ENCODE measurements at places on chromosomes 7 and 10.

DNA sequence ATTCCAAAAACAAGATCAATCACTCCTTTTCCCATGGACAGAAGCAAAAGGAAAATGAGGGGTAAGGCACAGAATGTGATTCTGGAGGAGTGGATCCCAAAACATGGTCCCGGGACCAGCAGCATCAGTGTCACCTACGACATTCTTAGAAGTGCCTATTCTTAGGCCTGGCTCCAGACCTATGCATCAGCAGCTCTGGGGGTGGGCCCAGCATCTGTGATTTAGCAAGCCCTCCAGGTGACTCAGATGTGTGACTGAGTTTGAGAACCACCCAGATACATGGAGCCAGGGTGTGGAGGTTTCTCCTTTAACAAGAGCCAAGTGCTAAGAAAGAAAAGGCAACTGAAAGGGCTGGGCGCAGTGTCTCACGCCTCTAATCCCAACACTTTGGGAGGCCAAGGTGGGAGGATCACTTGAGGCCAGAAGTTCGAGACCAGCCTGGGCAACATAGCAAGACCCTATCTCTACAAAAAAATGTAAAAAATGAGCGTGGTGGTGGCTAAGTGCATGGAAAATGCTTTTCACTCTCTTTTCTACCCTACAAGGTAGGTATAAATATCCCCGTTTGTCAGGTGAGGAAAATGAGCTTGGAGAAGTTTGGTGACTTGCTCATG lies 17.1 kb upstream of the ARPC1A start:
- DNase-seq = no peak

GRCh38 chr10:111705021-111705420 lies 478.5 kb downstream of the GPAM start:
- no peak for DNase-seq

- no peak for DNase-seq
These were observed 39.4 kb downstream of the SRRM3 start for GRCh38 chr7:76241141-76241540.

- DNase-seq = no peak
These were observed 3.5 kb downstream of the NRF1 start for GRCh38 chr7:129615018-129615417.

GRCh38 chr7:98553666-98554065 lies 63.4 kb upstream of the NPTX2 start:
- no peak for DNase-seq

GRCh38 chr10:104908581-104908980 lies 267.5 kb downstream of the SORCS3 start:
- DNase-seq = no peak

- no peak for DNase-seq
These were observed 23.2 kb upstream of the NPFFR1 start for GRCh38 chr10:70306886-70307520.

- DNase-seq = no peak
These were observed 233.5 kb downstream of the CUX1 start for GRCh38 chr7:102050864-102051460.

- DNase-seq = no peak
These were observed 138.4 kb downstream of the MGMT start for GRCh38 chr10:129605266-129605985.

GRCh38 chr7:27435461-27435860 lies 192.9 kb downstream of the EVX1 start:
- DNase-seq = no peak

DNA sequence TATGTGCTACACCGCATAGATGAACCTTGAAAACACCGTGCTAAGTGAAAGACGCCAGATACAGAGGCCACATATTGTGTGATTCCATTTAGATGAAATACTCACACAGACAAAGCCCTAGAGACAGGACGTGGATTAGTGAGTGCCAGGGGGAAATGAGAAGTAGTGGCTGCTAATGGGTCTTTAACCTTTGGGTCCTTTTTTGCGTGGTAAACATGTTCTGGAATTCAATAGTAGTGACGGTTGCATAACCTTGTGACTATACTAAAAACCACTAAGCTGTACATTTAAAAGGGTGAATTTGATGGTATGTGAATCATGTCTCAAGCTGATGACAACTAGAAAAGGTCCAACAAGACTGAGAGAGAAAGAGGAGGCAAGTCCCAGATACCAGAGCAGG lies 15.6 kb downstream of the SMKR1 start:
- no peak for DNase-seq

- no peak for DNase-seq
These were observed 156.3 kb downstream of the ZNF248 start for GRCh38 chr10:37700886-37701780.

DNA sequence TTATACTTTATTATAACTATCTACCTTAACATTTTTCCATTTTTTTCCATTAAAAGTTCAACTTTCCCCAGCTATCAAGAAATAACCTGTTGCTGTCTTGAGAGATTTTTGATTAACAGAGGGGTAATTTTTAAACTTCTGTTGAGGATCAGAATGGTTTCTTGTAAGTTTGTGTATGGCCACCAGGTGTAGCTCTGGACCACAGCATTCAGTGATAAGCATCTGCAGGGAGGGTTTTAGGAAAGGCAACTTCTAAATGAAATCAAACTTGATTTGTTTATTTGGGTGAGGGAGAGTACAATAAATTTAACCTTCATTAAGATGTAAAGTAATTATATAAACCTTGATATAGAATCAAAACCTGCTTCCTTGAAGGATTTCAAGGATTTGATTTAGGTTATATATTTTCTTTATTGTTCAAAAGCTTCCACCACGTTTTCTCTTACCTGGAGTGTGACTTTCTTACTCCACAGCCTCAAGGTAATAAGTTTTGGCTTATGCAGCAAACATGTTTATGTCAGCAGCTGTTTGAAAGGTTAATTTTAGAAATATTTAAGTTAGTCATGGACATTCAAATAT lies 153.3 kb downstream of the STK31 start:
- DNase-seq = no peak
